ENCODE measurements at places on chromosomes 7 and 10. TPM values are rescaled to one million over a fixed set of nuclear protein-coding genes. Genes with fewer than 3 reads are reported as not detected.

Gene LRMDA
- 15.5 TPM for total RNA-seq

Gene ENO4
- 3.1 TPM for total RNA-seq

Gene GBX1
- not detected for total RNA-seq

Gene PRKCQ
- total RNA-seq = 8.5 TPM

Gene NPY
- not detected for total RNA-seq

Gene XRCC2
- 2.9 TPM for total RNA-seq

Measured in lung (tissue), 17 donors.